ENCODE measurements at places on chromosomes 5 and 9. TPM values are rescaled to one million over a fixed set of nuclear protein-coding genes. Genes with fewer than 3 reads are reported as not detected.

NFIB gene
- 0.21 TPM for total RNA-seq

RNF183 gene
- not detected for total RNA-seq

WWC1 gene
- total RNA-seq, result 0.42 TPM

CAST gene
- total RNA-seq, result 364 TPM

PHF24 gene
- total RNA-seq, result not detected

GARIN3 gene
- total RNA-seq, result not detected

TPPP gene
- 1.2 TPM for total RNA-seq

INSYN2B gene
- total RNA-seq, result not detected

TTF1 gene
- 12.9 TPM for total RNA-seq

SPATA31E1 gene
- not detected for total RNA-seq

ANP32B gene
- 107 TPM for total RNA-seq

TMEM174 gene
- not detected for total RNA-seq

CFAP157 gene
- not detected for total RNA-seq

ECSCR gene
- total RNA-seq, result not detected

SLC34A1 gene
- 0.63 TPM for total RNA-seq

GFI1B gene
- total RNA-seq, result 3.3 TPM

ZNF883 gene
- 1.4 TPM for total RNA-seq

Data from natural killer cell (primary cell).